ENCODE measurements at places on chromosomes 3 and 15.

- DNase-seq: no peak
Observed at GRCh38 chr3:18446149-18446825, 21.1 kb upstream of the SATB1 start.

DNA sequence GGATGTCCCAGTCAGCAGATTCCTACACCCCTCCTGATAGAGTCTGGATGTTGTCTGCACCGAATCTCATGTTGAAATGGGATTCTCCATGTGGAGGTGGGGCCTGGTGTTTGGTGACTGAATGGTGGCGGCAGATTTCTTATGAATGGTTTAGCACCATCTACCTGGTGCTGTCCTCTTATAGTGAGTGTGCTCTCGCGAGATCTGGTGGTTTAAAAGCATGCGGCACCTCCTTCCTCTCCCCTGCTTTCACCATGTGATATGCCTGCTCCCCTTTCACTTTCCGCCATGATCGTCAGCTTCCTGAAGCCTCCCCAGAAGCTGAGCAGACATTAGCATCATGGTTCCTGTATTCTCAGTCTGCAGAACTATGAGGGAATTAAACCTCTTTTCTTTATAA lies 135.2 kb upstream of the SLC6A11 start:
- DNase-seq: no peak

DNA sequence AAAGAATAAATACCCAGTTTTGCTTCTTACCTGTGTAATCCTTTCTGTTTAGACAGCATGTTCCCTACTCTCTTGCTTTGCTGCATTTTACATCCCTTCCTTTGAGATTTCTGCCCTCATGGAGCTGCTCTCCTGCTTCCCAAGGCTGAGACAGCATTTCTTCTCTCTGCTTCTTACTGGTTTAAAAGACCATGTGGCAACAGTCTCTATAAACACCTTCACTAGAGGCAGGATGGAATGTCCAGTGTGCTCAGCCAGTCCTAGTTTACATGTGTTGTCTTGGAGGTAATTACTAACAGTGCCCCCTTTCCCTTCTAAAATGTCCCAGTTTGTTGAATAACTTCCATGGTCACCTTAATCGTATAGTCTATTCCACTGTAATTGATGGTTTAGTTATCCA lies 262.3 kb downstream of the CNTN3 start:
- DNase-seq: no peak

- DNase-seq: no peak
Observed at GRCh38 chr3:128071771-128072453, 19.7 kb downstream of the SEC61A1 start.

GRCh38 chr3:27279123-27279522 lies 90.1 kb downstream of the NEK10 start:
- DNase-seq: no peak

GRCh38 chr3:155512175-155512866 lies 218.8 kb upstream of the STRIT1 start:
- no peak for DNase-seq

Measured in naive B cell (primary cell).